ENCODE measurements at places on chromosomes 3 and 15.

GRCh38 chr15:101723171-101723873 is 951 bp downstream of the TARS3 start:
- peak; percentile 38 for DNase-seq

- DNase-seq: no peak
Measured at GRCh38 chr3:115691964-115692363, 68.7 kb downstream of the GAP43 start.

DNA sequence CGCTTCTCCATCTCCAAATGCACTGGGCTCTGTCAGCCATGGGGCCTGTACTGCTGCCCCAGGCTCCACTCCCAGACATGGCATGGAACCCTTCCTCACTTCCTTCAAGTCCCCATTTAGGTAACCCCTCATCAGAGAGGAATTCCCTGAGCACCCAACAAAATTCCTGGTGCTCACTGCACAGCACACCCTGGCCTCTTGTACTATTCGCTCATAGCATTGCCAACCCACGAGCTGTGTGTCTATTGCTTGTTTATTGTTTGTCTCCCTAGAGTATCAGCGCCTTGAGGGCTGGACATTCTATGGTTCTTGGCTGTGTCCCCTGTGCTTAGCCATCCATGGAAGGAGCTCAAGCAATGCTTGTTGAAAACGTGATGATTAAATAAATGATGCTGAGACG is 46.1 kb upstream of the SLCO2A1 start:
- DNase-seq: no peak

DNA sequence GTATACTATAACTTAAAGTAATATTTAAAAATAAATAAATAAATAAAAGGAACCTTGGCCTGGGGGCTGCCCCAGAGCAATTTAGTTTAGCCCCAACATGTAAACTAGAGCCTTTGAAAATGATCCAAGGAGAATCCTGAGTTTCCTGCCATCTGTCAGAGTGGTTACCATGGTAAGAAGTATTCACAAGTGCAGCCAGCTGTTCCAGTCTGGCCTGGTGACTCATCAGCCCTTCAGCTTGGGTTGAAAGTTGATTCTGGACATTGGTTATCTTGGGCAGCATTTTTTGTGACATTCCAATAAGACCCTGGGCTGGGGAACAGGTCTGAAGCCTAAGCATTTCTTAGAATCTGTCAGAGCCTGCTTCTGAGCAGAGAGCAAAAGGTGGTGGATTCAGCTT is 72.7 kb upstream of the LRTM1 start:
- DNase-seq: peak; percentile 91

DNA sequence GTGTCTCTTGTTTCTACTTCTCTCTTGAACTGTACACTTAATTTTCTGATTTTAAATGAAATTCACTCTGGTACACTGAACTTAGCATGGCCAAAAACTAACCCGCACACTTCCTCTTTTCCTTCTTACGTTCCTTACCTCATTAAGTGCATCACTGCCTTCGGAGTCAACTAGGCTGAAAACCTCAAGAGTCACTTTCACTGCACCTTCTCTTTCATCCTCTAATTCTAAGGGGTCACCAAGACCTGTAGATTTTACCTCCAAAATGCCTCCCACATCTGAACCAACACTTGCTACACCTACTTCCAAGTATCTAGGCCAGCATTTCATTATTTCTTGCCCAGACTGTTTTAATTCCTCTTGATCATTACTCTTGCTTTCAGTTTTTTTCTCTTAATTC is 6.6 kb downstream of the CBLB start:
- DNase-seq: no peak

- peak; percentile 0 for DNase-seq
Measured at GRCh38 chr3:31606453-31606852, 73.7 kb downstream of the STT3B start.
